ENCODE measurements at places on chromosomes 12 and 14.

DNA sequence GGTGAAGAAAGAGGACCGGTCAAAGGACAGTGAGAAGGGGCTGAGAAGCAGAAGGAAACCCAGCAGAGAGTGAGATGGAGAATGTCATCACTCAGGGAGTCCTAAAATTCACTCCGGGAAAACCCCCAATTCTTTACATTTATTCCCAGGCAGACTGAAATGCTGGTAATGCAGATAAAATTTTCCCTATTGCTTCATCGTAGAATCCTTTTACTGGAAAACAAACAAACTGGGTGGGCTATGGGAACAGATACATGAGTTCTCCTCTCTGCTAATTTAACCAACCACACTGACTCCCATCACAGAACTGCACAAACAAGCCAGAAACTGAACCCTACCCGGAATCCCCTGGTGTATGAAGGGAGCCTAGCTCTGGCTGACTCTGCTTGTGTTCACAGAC lies 20.9 kb downstream of the HEBP1 start:
- no peak for DNase-seq

DNA sequence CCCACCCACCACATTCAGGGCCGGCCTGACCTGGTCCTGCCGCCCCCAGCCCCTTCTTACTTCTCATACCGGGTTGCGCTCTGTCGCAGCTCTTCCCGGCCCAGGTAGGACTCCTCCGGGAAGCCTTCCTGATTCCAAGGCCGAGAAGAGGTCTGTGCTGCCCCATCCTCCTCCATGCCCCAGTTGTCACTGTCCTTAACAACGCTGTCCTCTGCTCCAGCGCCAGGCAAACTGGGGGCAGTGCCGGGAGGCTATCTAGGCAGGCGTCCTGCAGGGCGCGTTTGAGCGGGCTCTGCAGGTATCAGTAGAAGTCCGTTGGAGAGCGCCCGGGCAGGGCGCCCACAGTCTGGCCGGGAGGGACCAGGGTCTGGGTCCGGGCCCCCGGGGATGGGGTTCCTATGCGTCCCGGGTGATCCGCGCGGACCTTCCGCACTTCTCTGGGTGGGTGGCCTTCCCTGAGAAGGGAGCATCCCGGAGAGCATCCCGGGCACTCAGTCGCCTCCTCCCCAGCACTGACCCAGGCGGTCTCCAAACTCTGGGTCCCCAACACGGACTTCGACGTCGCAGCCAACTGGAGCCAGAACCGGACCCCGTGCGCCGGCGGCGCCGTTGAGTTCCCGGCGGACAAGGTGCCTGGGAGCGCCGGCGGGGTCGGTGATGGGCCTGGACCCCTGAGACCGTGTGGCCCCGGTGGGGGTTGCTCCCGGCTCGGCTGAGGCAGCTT lies 900 bp downstream of the AMN start:
- DNase-seq = no peak

DNA sequence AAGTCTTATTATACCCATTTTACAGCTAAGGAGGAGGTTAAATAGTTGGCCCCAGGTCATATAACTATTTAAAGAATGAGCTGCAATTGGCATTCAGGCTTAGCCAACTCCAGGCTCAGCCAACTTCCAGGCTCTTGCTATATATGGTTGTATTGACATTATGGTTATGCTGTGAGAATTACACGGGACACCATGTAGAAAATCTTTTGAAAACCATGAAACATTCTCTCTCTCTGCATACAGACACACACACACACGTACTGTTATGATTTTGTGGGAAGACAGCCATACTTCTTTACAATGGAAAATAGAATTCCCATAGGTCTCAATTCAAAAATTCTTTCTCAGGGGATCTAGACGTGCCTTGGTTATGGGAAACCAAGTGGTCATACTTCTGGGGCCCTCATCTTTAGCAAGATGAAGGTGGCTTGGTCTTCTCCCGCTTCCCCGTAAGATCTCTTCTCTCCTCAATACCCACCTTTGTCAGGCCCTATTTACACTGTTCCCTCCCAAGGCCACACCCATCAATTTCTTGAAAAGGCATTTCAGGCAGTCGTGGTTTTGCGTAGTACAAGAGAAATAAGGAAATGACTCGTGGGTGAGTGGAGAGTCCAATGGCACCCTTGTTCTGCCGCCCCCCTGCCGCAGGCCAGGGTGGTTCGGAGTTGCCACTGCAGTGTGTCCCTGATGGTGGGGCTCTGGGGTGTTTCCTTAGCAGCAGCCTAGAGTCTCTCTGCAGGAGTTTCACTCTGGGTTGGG lies 10.0 kb upstream of the GPRC5A start:
- DNase-seq = no peak

- no peak for DNase-seq
Observed at GRCh38 chr12:48021485-48022179, 17.4 kb upstream of the COL2A1 start.

GRCh38 chr12:53676656-53677015 lies 753 bp upstream of the ATP5MC2 start:
- no peak for DNase-seq

DNA sequence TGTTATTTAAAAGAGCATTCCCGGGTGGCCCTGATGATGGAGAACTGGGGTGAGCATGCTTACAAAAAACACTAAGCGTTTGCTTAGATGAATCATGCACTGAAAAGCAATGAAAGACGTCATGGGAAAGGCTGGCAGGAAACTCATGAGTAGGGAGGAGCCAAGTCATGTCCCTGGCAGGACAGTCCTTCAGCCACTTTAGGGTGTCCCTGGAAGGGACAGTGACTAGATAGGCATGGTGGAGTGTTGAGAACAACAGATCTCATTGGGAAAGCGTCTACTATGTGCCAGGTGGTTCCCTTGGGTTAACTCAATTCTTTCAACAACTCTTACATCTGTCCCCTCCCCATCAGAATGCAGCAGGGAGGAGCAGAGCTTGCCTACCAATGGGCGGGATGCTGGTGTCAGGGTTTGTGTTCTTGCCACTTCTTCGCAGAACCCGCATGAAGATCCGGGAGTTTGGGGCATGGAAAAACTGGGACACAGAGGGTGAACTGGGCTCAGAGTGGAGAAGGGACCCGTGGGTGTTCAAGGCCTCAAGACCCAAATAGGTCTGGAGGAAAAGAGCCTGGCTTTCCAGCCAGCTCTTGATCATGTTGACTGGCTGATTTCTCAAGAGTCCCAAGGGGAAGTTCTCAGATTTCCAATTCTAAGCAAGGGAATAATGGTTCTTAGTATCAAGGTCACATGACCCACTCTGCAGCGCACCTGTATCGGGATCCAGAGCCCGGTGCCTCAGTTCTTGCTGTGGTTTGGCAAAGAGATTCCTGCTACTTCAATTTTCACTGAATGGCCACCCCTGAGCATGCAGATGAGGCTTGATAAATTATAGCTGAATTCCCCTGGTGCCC lies 653.9 kb upstream of the TBX3 start:
- DNase-seq = no peak

DNA sequence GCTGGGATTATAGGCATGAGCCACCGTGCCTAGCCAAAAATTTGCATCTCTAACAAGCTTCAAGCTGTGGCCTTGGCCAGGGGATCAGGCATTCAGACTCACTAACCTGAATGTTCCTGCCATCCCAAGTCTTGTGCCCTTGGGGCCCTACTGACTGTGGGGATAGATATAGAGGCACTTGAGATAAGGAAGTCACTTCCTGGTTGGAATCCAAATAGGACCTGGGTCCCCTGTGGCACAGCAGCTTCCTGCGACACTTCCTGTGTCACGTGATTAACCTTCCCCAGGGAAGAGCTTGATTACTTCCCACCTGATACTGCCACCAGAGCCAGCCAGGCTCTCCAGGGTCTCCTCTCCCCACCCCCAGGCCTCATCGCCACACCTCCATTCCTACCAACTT lies 128.2 kb downstream of the BCL11B start:
- no peak for DNase-seq

DNA sequence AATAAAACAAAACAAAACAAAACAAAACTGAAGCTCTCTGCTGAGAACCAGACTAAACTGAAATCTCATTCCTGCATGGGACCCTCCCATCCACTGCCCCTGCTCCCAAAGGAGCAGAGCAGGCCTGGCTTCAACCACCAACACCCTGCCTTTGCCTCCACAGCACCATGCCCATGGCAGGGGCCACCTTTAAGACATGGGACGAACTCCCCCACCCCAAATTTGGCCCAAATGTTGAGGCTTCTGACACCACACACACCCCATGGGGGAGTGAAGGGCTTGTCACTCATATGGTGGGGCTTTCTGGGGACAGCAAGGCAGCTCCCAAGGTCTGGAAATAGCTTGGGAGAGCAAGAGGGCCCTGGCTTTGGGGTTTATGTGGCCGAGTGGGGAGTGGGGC lies 177.2 kb downstream of the KIF26A start:
- no peak for DNase-seq
